ENCODE measurements at places on chromosomes 2 and 18.

- peak; percentile 77 for DNase-seq
Measured at GRCh38 chr2:43133708-43134570, 92.5 kb downstream of the ZFP36L2 start.

GRCh38 chr2:3169106-3169870, 208.3 kb downstream of the EIPR1 start:
- DNase-seq, result no peak

GRCh38 chr2:9264301-9264700, 57.7 kb downstream of the ASAP2 start:
- DNase-seq, result no peak

DNA sequence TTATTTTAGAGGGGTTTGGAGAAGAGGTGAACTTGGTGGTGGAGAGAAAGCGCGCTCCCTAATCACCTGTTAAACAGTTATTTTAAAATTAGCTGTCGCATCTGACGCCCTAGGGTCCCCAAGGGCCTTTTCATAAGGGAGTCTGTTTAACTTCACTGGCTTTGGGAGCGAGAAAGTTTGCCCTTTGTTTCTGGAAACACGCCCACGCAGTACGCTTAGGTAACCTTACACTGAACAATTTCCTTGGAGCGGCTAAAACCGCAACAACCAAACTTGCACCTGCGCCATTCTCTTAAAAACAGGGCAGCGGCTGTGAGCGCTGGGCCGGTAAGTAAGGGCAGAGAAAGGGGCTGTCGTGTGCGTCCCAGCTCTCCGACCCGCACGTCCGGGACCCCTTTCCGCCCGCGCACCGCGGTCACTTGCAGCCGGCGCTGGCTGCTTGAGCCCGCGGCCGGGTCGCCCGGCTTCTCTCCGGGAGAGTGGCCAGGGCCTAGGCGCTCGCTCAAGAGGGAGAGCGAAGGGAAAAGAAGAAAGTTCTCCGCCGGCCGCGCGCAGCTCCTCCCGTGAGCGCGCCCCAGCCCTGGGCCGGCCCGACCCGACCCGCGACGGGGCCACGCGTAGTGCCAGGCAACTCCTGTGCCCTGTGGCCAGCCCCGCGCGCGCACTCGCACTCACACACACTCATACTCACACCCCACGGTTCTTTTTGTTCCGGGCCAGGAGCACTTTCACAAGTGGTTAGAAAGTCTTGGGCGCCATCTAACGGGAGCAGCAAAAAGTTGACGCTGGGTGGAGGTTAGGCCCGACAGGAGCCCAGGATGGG, 19.2 kb downstream of the POU3F3 start:
- DNase-seq, result peak; percentile 21

DNA sequence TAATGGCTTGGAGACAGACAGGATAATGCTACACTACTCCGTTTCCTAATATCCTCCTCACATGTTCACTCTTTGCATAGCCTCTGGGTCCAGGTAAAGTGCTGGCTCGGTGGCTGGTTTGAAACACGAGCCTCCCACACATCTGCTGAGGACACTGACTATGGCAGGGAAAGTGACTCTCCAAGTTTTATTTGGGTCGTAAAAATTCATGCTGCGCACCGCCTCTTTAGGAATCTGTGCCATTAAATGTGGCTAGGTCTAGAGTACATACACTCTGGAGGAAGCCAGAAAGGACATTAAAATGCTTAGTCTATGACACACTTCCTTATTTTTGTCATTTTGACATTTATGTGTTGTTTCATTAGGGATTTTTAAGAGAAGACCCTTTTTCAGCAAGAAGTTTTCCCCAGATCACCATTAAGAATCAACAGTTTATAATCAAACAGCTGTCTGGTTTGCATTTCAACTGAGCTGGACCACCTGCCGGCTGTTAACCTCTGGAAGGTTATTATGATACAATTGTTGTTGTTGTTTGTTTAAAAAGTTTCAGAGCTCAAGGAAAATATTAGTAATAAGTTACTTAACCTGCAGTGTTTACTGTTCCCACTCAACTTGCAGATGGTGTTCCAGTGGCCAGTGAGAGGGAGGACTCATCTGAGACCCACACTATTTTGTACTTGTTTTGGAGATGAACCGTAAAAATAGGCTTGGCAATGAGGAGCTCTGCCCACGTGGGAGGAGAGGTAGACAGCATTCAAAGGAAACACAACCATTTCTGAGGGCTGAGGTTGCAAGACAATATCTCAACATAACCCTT, 443.3 kb upstream of the MEIS1 start:
- DNase-seq, result no peak

- DNase-seq, result no peak
Measured at GRCh38 chr18:34866739-34867138, 156.6 kb downstream of the DTNA start.

GRCh38 chr18:2857491-2858131, 10.8 kb downstream of the EMILIN2 start:
- no peak for DNase-seq

GRCh38 chr2:120018549-120018948, 5.7 kb downstream of the EPB41L5 start:
- no peak for DNase-seq
